Myocyte (in vitro differentiated cells): ENCODE measurements at places on chromosomes 4 and X. TPM values are rescaled to one million over a fixed set of nuclear protein-coding genes. Genes with fewer than 3 reads are reported as not detected.
A peak's percentile ranks its signal among the peaks of the same experiment; 100 is the strongest.

DNA sequence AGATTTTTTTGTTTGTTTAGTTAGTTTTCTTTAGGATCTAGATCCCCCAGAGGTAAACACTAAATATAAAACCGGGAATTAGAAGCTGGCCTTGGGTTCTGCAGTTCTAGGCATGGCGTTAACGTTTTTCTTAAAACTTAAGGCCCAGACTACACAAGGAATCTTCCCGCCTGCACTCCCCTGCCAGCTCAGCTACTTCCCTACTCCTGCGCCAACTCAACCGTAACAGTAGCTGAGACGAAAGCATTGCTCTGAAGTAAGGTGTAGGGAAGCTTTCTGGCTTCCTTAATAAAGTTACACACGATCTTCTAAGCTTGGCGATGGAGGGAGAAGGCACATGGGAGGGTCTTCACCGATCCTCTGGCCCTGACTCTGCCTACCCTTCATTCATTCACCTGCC, 37.1 kb downstream of the CPE start:
- no peak for DNase-seq

DNA sequence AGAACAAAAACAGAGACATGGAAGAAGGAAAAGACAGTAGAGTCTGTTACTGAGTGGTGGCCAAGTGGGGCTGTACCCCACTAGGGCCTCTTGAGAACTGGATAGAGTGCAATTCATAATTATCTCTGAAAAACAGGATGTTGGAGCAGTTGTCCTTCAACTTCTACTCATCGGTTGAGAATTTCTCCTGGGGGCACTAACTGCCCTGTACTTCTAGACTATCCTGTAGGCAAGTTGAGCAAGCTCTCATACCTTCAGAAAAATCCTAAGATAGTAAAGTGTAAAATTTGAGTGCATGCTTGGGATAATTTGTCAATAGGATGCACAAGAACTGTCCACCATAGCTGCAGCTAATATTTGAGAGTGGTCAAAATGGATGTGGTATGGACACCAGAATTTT, 179.7 kb upstream of the CNKSR2 start:
- DNase-seq, result no peak

GRCh38 chr4:23866450-23867075, 23.3 kb downstream of the PPARGC1A start:
- no peak for DNase-seq

DNA sequence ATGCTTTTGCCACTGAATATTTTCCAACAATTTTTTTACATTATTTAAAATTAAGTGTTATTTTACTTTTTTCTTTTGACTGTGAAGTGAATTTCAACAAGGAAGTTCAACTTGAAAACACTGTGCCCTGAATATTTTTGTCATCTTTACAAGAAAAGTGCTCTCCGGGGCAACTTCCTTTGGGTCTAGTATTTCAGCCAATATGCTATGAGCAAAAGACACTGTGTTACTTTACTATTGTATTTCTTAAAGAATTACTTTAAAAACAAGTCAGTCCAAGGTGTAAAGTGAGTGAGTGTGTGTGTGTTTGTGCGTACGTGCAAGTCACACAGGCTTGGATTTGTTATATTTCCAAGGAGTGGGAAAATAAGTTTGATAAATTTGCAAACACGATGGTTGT, 7.6 kb upstream of the USP53 start:
- peak; percentile 21 for DNase-seq

- DNase-seq, result peak; percentile 30
Measured at GRCh38 chr4:147683188-147683591, 773 bp downstream of the PRMT9 start.

DNA sequence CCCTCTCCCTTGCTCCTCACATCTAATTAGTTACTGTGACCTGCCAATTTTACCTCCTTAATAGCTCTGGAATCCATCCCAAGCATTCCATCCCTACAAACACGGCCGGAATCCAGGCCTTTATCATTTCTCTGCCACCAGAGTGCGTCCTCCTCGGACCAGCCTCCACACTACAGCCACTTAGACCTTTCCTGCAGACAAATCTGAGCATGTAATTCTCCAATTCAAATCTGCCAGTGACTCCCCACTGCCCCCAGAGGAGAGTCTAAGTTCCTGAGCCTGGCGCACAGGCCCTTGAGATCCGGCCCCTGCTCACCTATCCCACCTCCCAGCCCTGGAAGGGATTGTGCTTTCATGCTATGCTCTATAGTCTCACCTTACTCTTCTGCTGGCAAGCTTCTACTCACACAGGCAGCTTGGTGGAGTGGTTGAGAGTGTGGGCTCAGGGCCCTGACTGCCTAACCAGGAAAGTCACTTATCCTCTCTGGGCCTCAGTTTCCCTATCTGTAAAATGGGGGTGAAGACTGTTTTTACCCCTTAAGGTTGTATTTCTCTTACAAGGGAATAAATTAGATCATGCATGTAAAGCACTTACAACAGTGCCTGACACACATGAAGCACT, 31.2 kb downstream of the PJA1 start:
- DNase-seq, result peak; percentile 32

GRCh38 chr4:53365121-53365485, 758 bp downstream of the SCFD2 start:
- DNase-seq, result peak; percentile 8

DNA sequence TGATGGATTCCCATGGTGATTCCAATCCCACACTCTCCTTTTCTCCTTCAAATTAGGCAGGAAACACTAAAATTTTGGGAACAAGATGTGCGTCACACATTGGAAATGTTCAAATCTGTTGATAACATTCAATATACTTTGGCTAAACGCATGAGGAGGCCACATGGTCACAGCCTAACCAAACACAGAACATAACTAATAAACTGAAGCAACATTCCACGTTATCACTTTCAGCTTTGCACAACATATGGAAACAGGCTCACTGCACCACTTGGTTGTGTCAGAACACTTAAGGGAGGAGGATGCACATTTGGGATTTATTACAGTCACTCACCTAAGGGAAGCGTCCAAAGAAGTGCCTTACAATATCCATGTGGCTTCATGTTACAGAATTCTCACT, 4.7 kb downstream of the SH3RF1 start:
- no peak for DNase-seq

DNA sequence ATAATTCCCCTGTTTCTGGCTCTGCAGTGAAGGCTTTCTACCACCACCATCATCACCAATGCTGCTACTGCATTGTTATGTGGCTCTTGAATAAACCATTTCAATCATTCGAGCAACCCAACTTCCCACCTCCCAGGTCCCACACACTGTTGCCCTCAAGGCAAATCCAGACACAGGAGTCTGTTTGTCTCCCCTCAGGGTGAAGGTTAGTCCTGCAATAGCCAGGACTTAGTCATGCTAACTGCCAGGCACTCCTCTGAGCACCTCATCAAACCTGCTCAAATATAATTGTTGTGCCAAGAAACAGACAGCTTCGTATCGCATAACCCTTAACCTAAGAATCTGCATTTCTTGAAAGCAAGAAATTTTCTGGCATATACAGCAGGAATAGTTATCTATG, 213.2 kb downstream of the KDR start:
- no peak for DNase-seq

GRCh38 chr4:21571100-21571499, 377.5 kb downstream of the KCNIP4 start:
- no peak for DNase-seq

GRCh38 chr4:101232074-101232776, 115.1 kb downstream of the PPP3CA start:
- DNase-seq, result peak; percentile 83

DNA sequence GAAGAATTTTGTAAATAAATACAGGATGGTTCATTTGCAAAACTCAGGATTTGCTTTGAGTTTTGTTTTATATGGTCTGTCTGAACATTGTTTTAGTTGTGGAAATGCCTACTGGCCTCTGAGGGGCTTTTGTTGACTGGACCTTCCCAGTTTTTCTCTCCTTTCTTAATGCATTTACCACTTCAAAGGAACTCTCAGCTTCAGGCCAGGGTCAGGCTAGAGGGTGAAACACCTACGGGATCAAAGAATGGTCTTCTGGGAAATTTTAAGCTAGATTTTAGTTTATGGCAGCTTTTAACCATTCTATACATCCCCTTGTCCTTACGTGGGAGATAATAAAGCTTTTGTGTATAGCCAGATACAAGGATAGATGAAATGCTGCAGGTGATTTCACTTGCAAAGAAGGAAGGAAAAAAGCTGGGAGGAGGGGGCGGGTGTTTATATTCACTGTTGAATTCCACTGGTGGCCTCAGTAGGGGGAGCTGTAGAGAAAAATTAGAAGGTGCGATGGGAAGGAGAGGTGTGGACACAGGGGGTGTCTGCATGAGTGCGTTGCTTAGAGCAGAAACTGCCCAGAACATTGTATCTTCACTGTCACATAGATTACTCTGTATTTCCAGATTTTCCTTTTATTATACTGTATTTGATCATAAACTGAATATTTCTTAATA, 151.8 kb downstream of the TSPAN5 start:
- DNase-seq, result no peak

GRCh38 chrX:42420426-42420825, 357.5 kb downstream of the PPP1R2C start:
- no peak for DNase-seq

DNA sequence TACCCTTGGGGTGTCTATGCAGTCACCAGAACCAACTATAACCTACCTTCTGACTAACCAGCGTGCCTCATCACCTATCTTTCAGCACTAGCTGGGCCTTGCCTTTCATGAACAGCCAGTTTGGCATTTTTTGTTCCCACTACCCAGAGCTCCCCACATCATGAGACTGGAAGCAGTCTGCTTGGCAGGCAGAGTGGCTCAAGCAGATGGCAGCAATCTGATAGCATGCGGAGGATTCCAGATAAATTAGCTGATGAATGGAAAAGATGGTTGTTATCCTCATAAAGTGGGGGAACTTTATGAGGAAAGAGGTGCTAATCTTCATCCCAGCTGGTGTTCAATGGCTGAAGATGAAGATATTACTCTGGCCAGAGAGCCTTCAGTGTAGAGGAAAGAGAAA, 243.2 kb upstream of the EDA2R start:
- no peak for DNase-seq

GRCh38 chr4:161197912-161198311, 965.9 kb downstream of the FSTL5 start:
- DNase-seq, result no peak

DNA sequence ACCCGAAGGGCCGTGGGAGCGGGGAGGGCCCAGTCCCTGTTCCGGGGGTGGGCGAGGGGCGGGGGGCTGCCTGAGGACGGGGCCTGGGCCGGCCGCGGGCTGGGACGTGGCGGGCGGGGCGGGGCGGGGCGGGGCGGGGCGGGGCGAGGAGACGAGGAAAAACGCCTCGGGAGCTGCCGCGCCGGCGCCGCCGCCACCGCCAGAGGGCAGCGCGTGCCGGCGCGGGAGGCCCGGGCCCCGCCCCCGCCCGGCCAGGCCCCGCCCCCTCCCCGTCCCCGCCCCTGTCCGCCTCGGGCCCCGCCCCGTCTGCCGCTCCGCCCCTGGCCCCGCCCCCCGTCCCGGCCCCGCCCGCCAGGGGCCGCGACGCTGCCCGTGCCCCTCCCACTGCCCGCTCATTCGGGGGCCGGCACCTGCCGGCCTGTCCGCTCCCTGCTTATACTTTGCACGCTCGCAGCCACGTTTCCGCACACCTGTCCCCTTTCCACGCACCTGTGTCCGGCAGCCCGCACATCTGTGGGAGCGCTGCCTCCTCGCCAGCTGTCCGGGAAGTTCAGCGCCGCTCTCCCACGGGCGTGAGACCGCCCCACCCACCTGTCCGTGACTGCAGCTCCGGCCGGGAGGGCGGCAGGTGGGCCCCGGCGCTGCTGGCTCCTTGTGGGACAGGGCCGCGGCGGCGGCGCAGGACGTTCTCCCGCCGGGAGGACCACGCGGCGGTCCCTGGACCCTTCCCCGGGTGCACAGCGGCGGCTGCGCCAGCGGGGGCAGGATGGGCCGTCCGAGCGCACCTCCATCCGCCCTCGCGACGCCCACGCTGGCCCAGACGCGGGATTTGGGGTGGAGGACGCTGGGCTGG, 1.7 kb upstream of the FGFRL1 start:
- DNase-seq, result peak; percentile 56

- DNase-seq, result peak; percentile 36
Measured at GRCh38 chr4:127616898-127617297, 15.9 kb upstream of the INTU start.

DNA sequence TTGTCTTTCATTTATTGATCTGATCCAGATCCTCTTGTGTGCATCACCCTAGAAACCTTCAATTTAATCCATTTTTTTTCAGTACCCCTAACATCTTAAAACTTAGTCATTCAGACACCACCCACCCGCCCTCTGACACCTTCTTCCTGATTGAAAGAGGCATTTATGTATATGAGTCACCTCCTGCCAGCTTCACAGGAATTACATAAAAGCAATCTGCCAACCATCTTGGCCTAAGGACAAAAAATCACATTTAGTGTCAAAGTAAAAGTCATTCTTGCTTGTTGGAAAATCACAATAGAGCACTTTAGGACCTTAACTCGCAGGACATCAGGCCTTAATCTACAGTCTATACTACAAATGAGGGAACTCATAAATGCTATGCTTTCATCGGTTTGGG, 52.1 kb downstream of the NDST3 start:
- DNase-seq, result peak; percentile 15

GRCh38 chr4:36574816-36575215, 293.4 kb downstream of the DTHD1 start:
- DNase-seq, result no peak

GRCh38 chr4:37675587-37676290, 10.4 kb downstream of the RELL1 start:
- DNase-seq, result no peak

DNA sequence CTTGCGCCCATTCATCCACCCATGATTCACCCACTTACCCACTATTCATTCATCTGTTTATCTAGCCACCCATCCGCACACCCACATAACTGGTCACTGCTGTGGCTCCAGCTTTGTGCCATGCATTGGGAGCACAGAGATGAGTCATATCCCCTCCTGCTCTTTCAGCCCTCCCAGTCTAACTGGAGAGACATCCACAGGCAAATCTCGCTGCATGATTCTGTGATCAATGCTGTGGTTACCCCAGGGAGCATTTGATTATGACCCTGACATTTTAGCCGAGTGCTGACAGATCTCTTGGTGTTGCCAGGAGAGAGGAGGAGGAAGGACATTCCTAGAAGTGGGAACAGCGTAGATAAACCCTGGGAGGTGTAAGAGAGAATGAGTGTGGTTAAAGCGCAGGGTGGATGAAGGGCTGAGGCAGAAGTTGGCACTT, 10.4 kb upstream of the PORCN start:
- DNase-seq, result peak; percentile 59

GRCh38 chrX:24242649-24243175, 71.2 kb downstream of the SUPT20HL2 start:
- DNase-seq, result peak; percentile 64

GRCh38 chrX:151754047-151754429, 19.5 kb downstream of the CNGA2 start:
- no peak for DNase-seq

PNCK gene
- total RNA-seq, result 1.1 and 2.1 TPM in 2 replicates

F9 gene
- not detected in 2 replicates for total RNA-seq

SSX4 gene
- total RNA-seq, result 0.64 and 0.78 TPM in 2 replicates

TMEM255A gene
- 0.05 TPM in 1 of 2 replicates, not detected in the other for total RNA-seq

RTL3 gene
- total RNA-seq, result 0.40 and 1.3 TPM in 2 replicates

LONRF3 gene
- 1.5 and 1.8 TPM in 2 replicates for total RNA-seq

TMEM35A gene
- 1.1 and 1.4 TPM in 2 replicates for total RNA-seq

EIF1AX gene
- 43.8 and 45.1 TPM in 2 replicates for total RNA-seq

ANOS1 gene
- total RNA-seq, result 0.08 TPM in 1 of 2 replicates, not detected in the other

UGT2B11 gene
- not detected in 2 replicates for total RNA-seq

RHOXF1 gene
- total RNA-seq, result not detected in 2 replicates

ZAR1 gene
- not detected in 2 replicates for total RNA-seq

SYTL4 gene
- total RNA-seq, result 0.88 and 0.99 TPM in 2 replicates

AR gene
- total RNA-seq, result 22.8 and 24.1 TPM in 2 replicates

MGARP gene
- 0.31 and 0.45 TPM in 2 replicates for total RNA-seq

HEPH gene
- total RNA-seq, result 31.3 and 38.0 TPM in 2 replicates

HTR2C gene
- total RNA-seq, result not detected in 2 replicates

MRPL1 gene
- 29.1 and 32.9 TPM in 2 replicates for total RNA-seq

SMR3A gene
- not detected in 2 replicates for total RNA-seq

PDLIM3 gene
- total RNA-seq, result 2,950 and 5,295 TPM in 2 replicates
